ELR (cell line): ENCODE measurements at places on chromosomes 6 and 20.
A peak's percentile ranks its signal among the peaks of the same experiment; 100 is the strongest.

GRCh38 chr6:170443151-170443662 lies 109.9 kb downstream of the PSMB1 start:
- no peak for DNase-seq

DNA sequence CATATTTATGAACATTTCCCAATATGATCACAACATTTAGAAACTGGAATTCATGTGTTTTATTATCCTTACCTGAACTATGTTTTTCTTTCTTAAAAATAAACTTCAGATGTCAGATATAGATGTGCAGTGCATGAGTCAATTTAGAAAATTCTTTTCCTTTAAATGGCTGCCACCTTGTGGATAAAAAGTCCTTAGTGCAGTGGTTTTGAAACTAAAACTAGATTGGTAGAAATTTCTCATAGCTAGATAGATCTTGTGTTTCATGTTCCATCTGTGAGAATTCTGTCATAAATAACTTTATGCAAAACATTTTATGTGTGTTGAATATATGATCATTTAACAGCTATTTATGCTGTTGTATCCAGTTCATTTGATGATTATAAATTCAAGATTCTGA lies 134.9 kb downstream of the KLHL32 start:
- peak; percentile 64 for DNase-seq

DNA sequence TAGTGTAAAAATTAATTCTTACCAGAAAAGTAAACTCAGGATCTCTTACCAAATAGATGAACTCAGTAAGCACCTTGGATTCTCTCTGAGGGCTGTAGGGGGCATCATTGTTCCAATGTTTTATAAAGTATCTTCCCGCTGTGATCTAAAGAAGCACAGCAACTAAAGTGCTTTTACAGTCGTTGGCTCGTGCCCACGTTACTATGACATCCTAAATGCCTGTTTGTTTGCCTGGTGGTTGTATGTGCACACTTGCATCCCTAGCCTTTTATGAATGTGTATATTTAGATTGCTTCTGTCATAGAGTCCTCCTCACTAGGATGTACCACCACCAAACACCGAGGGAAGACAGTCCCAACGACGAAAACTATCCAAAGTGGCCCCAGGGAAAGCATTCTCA lies 34.5 kb downstream of the SLX4IP start:
- peak; percentile 75 for DNase-seq

- DNase-seq: no peak
These were observed 50.1 kb downstream of the PHF3 start for GRCh38 chr6:63685446-63686379.

- no peak for DNase-seq
These were observed 36.5 kb downstream of the SCML4 start for GRCh38 chr6:107787589-107787960.

DNA sequence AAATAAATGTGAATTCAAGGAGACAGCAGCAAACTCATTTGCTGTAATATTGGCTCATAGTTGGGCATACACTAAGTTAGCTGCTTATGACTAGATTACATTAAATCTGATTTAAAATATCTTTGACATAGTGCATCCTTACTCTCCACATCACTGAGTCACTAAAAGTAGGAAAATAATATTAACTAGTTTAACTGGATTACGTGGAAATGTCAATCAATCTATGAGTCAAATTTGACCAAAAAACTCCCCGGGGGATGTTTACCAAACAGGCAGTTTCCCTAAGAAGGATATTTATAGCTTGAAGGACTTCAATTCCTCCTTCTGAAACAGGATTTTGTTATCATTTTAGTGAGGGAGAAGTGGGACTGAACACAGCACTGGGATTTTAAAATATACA lies 366.5 kb downstream of the ESR1 start:
- DNase-seq: no peak

GRCh38 chr20:9949563-9949962 lies 85.2 kb upstream of the ANKEF1 start:
- DNase-seq: no peak

GRCh38 chr6:11711984-11712711 lies 66.5 kb downstream of the ADTRP start:
- DNase-seq: no peak

- DNase-seq: peak; percentile 92
These were observed 42.1 kb upstream of the CDH22 start for GRCh38 chr20:46350201-46350985.

DNA sequence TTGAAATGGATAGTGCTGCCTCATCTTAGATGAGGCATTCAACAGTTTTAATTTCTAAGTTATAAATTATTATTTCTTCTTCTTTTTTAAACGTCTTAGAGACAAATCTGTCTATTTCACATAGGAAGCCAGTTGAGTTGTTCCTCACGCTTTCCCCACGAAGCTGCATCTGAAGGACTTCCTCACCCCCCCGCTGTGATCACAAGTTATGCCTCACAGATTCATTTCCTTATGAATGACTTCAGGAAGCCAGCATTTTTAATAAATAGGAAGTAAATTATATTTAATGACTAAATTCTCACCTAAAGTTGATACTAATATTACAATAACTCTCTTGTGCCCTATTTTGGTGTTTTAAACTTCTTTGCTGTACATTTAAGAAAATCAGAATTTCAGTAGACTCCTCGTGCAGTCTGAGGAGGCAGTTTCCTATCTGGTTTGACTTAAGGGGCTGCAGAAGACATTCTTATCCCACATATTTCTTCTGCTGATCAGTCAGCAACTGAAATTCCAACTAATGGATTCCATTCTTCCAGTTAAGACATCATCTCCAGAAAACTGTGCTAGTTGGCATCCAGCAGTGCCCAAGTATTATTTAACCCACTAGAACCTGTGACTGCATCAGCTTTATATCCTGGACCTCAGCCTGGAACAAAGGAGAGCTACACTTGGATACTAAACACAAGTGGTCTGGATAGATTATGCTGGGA lies 182.7 kb upstream of the CCN2 start:
- peak; percentile 15 for DNase-seq

DNA sequence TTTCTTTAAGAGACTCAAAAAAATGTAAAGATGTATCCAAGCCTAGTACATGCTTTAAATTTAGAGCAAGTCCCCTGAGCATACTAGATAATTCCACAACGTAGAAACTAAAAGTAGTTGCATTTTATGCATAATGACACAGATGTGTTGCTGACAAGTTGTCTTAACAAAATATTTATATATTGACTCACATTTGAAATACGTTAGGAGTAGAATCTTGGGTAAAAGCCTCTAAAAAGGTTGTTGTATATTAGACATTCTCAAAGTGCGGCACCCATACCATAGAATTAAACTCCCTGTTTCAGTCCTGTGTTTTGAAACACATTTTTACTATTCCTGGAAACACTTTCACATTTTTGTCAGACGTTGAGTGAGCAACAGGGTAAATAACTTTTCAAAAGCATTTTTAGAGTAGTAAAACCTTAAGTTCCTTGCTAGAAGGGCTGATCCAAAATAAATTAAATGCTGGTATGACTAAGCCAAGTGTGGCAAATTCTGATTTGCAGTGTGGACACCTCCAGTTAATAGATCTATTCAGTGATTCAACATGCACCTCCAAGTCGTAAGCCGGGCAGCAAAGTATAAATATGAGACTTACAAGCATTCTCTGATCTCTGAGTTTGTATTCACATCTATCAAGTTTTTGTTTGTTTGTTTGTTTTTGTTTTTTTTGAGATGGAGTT lies 97.5 kb downstream of the GMDS start:
- no peak for DNase-seq

- no peak for DNase-seq
These were observed 3.4 kb upstream of the GATA5 start for GRCh38 chr20:62479156-62479555.

DNA sequence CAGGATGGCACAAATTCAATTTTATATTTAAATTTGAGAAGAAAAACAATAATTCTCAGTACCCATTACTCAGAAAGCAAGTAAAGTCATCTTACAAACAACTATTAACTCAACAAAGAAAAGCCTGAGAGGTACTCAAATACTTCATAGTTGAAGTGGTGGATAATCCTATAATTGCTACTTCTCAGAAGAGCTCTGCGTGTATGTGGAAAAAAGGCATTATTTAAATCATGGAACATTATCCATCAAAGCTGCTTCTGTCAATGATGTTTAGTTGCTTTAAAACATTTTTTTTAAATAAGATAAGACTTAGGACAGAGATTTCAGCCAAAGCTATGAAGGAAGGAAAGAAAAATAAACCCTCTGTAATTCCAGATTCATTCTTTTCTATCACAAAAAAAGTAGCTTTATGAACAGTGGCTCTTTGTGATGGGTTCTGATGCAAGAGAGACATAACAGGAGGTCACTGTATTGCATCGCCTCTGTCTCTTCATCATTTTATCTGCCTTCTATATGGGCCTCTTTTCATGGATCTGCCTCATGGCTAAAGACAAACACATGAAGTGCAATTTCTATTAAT lies 367.9 kb upstream of the SLC35B3 start:
- no peak for DNase-seq

- DNase-seq: no peak
These were observed 69.5 kb downstream of the FOXO3 start for GRCh38 chr6:108630050-108630714.

DNA sequence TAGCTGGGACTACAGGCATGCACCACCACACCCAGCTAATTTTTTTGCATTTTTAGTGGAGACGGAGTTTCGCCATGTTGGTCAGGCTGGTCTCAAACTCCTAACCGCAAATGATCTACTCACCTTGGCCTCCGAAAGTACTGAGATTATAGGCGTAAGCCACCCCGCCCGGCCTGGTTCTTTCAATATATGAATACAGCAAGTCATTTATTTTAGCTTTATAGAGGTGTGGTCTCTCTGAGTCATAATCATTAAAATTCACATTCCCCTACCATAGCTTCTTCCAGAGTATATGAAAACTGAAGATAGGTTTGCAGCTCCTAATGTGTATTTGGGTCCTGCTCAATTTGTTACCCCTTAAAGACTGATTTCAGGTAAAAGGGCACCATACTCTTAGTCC lies 88.5 kb upstream of the FAM8A1 start:
- no peak for DNase-seq

- no peak for DNase-seq
These were observed 576 bp upstream of the RRP36 start for GRCh38 chr6:43020847-43021246.

DNA sequence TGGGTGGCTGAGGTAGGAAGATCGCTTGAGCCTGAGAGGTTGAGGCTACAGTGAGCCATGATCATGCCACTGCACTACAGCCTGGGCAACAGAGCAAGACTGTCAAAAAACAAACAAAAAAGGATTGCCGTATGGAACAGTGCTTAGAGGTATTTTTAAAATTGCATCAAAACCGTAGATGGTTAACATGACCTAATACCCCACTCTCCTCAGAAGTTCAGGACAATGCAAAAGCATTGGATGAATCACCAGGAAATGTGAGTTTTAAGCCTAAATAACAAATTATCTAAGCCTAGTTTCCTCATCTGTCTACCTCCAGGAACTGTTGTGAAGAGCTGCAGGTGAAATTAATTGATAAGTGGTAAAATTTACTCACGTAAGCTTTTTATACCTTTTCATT lies 123.8 kb upstream of the ID4 start:
- peak; percentile 49 for DNase-seq

GRCh38 chr6:8082954-8083858 lies 19.0 kb upstream of the BLOC1S5 start:
- DNase-seq: peak; percentile 98

DNA sequence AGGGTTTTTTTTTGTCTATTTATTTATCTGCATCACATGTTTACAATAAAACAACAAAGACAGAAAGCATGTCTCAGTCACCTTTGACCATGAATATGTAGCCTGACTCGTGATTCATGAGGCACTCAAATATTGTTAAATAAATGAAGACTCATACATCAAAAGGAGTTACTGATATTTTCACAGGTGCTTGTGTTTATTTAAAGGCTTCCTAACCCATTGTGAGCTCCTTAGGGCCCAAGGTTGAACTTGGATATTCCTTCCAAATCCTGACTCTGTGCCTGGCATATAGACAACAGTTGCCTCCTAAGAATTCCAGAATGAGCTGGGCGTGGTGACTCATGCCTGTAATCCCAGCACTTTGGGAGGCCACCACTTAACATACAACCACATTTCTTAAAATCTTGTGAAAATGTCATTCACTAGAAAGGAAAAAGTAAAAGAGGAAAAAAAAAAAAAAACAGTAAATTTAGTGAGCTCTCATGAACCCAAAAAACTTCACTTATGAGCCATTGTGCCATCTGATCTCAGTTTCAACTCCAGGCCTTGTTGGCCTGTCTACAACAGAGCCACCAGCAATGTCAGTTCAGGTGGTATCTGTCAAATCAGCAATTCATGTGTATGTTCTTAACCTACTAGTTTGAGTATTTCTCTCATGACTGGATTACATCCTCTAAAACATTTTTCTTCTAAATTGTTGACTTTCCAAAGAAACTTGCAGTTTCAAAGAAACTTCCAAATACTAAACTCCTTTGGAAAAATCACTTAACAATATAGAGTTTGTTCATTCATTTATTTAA lies 162.7 kb upstream of the MARCKS start:
- DNase-seq: peak; percentile 66

DNA sequence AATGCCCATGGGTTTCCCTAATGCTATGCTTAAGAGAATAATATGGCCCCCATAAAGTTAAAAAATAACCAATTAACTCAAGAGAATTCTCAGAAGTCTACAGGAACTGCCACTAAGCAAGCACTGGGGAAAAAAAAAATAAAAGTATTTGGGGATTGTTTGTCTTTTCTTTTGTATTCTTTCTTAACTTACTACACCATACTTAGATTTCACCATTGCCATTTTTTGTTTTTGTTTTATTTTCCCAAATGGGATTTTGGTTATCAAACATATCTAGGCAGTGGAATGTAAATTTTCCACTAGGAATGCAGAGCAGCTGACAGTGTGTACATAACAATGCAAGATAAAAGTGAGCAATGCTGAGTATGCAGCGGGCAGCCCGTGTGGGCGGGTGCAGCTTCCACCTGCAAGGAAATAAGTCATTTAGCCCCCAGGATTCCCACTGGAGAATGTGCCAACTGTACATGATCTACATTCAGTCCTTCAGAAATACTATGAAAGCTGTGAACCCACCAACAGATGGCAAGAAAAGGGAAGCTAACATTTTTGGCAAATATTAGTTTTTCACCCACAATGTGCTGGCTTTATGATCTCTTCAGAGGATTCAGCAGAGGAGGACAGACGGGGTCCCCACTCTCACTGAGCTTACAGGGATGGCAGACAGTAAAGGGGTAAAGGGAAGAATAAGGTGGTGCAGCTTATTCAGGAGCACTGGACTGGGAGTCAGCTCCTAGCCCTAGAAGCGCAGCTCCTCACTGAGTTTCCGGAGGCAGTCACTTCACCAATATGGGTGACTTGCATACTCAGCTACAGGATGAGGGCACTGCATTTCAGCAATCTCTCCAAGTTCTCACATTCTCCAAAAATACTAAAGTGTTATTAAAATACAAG lies 44.4 kb downstream of the DCDC2 start:
- peak; percentile 85 for DNase-seq

GRCh38 chr6:157625764-157626163 lies 197.3 kb upstream of the SNX9 start:
- no peak for DNase-seq

- no peak for DNase-seq
These were observed 234.6 kb downstream of the DLL1 start for GRCh38 chr6:170056278-170056711.

DNA sequence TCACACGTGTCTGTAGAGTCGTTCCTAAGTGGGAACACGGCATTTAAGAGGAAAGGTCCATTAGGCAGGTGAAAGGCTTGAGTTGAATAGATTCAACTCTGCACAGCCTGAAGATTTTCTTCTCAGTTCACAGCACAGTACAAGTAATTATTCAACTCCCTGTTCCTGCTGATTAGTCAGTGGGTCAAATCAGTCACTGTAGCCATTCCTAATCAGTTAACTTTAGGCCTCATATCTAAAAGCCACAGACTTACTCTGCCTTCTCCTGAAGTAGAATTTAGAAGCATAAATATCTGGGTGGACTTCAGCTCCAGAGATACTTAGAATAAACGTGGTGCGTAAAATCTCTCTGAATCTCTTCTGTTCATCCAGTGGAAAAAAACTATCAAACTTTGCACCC lies 872.4 kb downstream of the C6orf118 start:
- DNase-seq: no peak
